ENCODE measurements at places on chromosomes 16 and 17.

DNA sequence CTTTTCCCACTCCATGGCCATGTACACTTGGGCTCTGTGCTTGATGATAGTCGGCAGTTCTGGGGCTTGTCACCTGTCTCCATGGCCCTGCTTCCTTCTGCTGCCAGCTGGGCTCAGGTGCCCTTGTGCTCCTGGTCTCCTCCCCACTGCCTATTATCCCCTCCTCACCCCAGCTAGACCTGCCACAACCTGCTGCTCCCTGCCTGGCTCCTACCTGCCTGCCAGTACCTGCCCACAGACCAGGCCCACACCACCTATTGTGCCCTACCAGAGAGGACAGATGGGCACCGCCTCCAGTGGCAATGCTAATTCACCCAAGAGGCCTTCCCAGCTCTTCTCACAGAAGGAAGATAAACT lies 538 bp upstream of the RAPGEFL1 start:
- no peak for DNase-seq

- no peak for DNase-seq
Observed at GRCh38 chr17:74919440-74920305, 3.4 kb downstream of the USH1G start.

- no peak for DNase-seq
Observed at GRCh38 chr16:82761236-82761635, 134.5 kb downstream of the CDH13 start.

GRCh38 chr16:56137269-56137668 lies 54.0 kb upstream of the GNAO1 start:
- DNase-seq = no peak

GRCh38 chr16:79177018-79177417 lies 423.5 kb downstream of the MAF start:
- no peak for DNase-seq

DNA sequence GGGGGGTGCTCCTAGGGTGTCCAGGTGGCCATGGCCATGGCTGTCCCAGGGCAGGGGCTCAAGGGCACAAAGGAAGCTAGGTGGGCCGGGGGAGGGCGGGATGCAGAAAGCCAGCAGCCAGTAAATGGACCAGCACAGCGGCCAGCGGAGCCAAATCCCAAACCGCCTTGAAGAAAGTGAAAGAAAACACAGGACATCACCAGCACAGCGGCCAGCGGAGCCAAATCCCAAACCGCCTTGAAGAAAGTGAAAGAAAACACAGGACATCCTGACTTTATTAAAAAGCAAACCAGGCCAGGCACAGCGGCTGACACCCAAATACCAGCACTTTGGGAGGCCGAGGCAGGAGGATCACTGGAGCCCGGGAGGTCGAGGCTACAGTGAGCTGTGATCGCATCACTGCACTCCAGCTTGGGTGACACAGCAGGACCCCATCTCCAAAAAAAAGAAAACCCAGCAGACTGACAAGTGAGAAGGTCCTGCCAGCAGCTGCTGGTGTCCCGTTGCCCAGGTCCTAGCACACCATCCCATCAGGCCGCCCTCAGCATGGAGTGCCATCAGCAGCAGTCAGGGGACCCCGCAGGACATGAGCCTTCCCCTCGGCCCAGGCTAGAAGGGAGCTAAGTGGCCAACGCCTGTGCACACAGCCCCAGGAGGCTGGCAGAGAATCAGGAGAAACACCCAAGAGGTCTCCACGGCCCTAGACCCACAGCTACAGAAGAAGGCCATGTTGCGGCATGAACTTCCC lies 17.0 kb downstream of the SLC38A10 start:
- no peak for DNase-seq

DNA sequence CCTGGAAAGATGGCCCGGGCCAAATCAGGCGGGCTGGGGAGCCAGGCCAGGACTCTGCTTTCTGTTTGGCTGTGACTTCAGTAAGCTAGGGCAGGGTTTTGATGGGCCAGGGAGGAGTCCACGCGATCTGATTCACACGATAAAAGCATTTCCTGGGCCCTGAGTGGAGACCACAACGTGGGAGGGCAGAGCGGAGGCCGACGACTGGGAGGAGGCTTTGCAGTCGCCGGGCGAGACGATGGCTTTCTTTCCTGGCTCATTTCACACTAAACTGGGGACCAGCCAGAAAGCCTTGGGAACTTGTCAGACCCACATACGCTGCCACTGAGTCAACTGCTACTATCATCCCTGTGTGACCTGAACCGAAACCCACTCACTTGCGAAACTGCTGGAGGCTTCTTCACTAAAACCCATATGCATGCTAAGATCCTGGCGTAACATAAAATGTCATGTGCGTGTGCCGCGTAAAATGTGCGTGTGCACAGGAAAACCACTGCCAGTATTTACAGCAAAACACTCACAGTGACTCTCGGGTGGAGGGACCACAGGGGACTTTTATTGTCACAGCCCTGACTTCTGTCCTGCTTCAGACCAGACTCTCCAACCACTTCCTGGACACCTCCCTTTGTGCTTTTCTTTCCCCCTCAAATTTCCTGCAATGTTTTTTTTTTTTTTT lies 14.2 kb upstream of the RHBDF2 start:
- DNase-seq = no peak

GRCh38 chr17:4980644-4981216 lies 6.7 kb downstream of the CAMTA2 start:
- DNase-seq = no peak

GRCh38 chr16:8585857-8586256 lies 4.5 kb downstream of the TMEM114 start:
- no peak for DNase-seq

DNA sequence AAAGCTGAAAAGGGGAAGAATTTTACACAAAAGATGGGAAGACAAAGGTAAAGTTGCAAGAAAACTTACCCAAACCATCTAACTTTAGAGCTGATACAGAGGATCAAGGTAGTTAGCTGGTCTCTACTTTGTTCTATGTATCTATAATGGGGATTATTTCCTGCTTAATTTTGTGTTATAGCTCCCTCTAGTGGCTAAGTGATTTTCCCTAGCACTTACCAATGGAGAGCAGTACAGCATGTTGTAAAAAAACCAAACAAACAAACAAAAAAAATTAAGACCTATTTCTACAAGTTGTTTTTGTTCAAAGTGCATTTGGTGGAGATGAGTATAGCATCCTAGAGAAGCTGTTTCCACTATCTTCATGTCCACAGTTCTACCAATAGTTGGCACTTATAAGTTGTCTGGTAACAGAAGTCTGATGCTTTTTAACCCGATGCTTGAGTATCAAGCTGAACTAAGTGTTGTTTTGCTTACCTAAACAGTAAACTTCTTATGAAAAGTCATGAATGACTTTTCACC lies 7.5 kb downstream of the SRSF1 start:
- DNase-seq = peak; percentile 78

- DNase-seq = no peak
Observed at GRCh38 chr16:17339764-17340541, 130.8 kb downstream of the XYLT1 start.

DNA sequence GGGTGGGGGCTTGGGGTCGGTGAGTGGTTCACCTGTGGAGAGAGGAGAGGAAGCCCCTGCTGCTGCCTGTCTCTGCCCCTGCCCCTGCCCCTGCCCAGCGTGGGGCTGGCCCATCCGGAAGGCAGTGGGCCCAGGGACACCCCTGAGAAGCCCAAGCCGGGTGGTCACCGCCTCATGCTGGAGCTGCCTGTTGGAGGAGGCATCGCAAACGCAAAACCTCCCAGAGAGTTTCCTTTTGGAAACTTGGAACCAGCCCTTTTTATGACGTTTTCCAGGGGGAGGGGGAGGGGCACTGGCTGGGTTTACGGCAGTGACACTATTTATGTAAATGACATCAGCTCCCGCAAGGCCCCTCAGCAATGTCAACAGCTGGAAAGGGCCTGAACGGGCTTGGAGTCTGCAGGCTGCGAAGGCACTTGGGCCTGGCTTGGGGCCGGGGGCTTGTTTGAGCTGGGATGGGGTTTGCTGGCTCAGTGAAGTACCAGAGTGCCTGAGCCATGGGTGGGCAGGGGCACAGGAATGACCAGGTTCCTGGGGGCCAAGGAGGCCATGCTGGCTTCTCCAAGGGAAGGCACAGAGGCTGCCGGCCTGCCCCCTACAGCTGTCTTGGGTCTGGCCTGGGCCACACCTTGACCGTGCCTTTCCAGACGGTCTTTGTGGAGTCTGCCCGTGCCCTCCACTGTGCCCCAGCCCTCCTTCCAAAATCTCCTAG lies 219.5 kb downstream of the NTN1 start:
- no peak for DNase-seq

DNA sequence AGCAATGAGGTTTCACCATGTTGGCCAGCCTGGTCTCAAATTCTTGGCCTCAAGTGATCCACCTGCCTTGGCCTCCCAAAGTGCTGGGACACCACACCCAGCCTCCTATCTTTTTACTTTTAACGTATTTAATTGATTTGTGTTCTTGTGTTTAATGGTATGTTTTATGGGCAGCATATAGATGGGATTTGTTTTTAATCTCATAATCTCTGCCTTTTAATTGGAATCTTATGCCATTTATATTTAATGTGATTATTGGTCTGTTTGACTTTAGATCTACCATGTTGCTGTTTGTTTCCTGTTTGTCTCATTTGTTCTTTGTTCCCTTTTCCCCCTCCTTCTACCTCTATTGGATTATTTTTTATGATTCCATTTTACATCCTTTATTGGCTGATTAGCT lies 12.2 kb downstream of the SLC26A11 start:
- no peak for DNase-seq

DNA sequence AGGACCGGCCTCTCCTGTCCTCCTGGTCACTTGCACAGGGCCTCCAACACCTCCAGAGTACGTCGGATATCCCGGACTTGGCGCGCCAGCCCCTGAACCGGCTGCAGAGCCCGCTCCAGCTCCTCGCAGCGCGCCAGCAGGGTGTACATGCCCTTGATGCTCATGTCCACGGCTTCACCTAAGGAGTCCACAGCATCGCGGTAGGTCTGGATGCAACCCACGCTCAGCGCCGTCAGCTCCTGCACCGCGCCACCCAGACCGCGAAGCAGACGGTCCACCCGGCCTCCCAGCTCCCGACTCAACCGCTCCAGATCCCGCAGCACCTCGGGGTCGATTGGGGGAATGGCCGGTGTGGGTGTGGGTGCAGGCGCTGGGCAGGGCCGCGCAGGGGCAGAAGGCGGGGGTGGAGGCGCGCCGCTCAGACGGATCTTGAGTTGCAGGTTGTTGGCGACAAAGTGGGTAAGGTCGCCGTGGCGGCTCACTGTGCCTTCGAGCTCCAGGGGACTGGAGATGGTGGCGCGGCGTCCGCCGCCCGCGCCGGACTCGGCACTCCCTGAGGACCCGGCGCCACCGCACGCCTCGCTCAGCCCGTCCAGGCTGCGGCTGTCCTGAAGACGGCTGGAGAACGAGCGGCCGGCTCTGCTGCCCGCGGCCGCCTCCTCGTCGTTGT lies 804 bp downstream of the BORCS6 start:
- no peak for DNase-seq

DNA sequence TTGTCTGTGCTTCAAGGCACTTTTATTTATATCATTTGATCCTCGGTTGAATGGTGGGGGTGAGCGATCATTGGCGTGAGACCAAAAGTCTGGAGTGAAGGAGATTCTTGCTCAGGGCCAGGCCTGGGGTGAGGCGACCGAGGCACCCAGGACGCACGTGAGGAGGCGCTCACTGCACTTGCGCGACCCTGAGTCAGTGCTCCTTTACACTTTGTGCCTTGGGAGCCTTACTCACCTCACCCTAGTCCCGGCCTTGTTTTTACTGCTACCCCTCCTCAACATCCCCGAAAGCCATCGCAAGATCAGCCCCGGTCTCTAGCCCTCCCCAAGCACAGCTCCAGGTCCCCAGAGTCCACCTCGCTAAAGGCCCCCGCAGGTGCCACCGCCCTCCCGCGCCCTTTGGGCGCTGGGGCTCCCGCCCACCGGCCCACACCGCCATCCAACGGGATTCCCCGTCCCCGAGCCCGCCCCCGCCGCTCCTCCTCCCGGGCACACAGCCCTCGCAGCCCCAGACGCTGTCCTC lies 496 bp downstream of the EZH1 start:
- no peak for DNase-seq

GRCh38 chr17:1643293-1643998 lies 2.1 kb downstream of the SCARF1 start:
- DNase-seq = no peak

DNA sequence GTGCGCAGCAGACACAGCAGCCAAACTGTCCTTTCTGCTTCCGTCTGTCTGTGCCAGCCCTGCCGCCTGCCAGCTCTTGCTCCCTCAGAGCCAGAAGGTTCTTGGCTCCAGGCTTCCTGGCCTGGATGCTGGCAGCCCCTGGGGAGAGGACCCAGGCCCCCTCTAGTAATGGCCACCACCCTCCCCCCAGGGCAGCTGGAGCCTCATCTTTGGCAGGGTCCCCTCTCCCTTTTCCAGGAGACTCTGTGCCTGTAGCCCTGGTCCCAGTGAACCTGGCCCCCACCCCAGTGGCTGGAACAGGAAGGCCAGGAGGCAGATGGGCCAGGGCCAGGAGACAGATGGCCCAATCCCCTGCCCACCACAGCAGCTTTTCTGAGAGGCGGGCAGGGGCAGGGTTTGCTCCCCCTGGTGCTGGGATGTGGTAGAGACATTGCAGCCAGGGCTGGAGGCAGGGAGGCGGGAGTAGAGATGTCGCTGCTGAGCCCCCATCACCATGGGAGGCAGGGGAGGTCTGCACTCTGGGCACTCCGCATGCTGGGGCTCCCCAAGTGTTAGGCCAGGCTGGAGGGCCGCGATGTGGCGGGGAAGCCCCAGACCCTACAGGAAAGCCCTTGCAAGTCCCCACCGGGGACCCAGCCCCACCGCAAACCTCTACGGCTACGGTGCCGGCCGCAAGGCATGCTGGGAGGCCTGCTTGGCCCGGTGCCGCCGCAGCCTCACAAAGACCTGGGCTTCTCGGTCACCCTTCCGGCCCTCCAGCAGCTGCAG lies 16.7 kb downstream of the UNC13D start:
- peak; percentile 49 for DNase-seq

Measured in NCI-H1436 treated with DMSO at 0.1 percent for 48 hours (cell line).